ENCODE measurements at places on chromosomes 4 and X. TPM values are rescaled to one million over a fixed set of nuclear protein-coding genes. Genes with fewer than 3 reads are reported as not detected.

Gene DNAAF6
- total RNA-seq: not detected

DNA sequence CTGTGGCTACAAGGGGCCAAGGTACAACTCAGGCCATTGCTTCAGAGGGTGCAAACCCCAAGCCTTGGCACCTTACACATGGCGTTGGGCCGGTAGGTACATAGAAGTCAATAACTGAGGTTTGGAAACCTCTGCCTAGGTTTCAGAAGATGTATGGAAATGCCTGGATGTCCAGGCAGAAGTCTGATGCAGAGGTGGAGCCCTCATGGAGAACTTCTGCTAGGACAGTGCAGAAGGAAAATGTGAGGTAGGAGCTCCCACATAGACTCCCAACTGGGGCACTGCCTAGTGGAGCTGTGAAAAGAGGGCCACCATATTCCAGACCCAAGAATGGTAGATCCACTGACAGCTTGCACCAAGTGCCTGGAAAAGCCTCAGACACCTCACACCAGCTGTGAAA is 92.1 kb upstream of the SFRP2 start:
- peaks cover 4% of the 10 kb centered on the region for H3K36me3 ChIP-seq
- H3K27ac ChIP-seq: no peak overlapping the region
- no peak overlapping the region for H3K4me3 ChIP-seq
- DNase-seq: no peak
- peaks cover 5% of the 10 kb centered on the region for H3K27me3 ChIP-seq

DNA sequence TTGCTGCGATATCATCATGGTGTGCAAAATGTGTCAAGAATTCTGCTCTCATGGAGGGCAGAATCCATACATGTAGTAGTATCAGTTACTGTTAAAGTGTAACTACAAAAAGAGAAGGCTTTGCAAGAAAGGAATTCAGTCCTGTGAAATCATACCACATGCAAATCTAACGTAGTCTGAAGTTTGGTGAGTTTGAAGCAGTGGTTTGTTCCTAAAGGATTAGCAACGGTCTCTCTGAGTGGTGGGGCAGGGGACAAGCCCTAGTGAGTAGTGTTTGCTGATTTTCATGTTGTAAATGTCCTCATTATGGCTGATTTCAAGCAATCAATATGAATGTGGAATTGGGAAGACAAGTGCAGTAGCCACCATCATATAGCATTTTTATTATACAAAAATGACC is 47.1 kb upstream of the CLNK start:
- peaks cover 65% of the 10 kb centered on the region for H3K4me1 ChIP-seq
- no peak for DNase-seq
- peak overlapping the region; percentile 84 for H3K27ac ChIP-seq
- no peak overlapping the region for H3K4me3 ChIP-seq

- H3K4me3 ChIP-seq: no peak overlapping the region
- H3K27me3 ChIP-seq: peaks cover 5% of the 10 kb centered on the region
- H3K4me1 ChIP-seq: peaks cover 3% of the 10 kb centered on the region
- no peaks in the 10 kb centered on the region for H3K36me3 ChIP-seq
- DNase-seq: no peak
- no peak overlapping the region for H3K27ac ChIP-seq
Measured at GRCh38 chr4:180827232-180828009, 1415.8 kb upstream of the TENM3 start.

Gene PITX2
- total RNA-seq: not detected

Gene MAGED4
- 0.97 TPM for total RNA-seq

Gene PRRG1
- not detected for total RNA-seq

GRCh38 chr4:15353207-15353606 is 74.6 kb upstream of the C1QTNF7 start:
- no peaks in the 10 kb centered on the region for H3K36me3 ChIP-seq
- H3K27ac ChIP-seq: no peak overlapping the region
- peaks cover 3% of the 10 kb centered on the region for H3K27me3 ChIP-seq
- H3K4me3 ChIP-seq: no peak overlapping the region
- H3K4me1 ChIP-seq: peaks cover 6% of the 10 kb centered on the region

DNA sequence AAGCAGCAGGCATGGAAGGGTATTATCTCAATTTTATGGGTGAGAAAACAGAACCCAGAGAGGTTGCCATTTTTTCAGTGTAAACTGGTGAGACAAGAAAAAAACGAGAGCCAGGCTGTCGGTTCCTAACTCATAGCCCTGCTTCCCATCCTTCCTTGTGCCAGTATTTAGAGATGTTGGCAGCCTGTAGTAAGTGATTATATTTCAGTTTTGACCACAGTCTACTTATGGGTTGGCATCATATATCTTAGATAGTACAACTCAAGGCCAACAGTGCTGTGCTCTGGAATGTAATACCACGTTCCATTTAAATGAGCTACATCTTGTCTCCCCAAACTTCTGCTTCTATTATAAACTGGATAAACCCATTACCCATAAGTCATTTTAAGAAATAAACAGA is 40.8 kb downstream of the XK start:
- peaks cover 4% of the 10 kb centered on the region for H3K27me3 ChIP-seq
- no peak overlapping the region for H3K4me3 ChIP-seq
- no peaks in the 10 kb centered on the region for H3K36me3 ChIP-seq
- H3K27ac ChIP-seq: no peak overlapping the region
- no peaks in the 10 kb centered on the region for H3K4me1 ChIP-seq
- DNase-seq: no peak

GRCh38 chr4:114161809-114162208 is 182.4 kb upstream of the ARSJ start:
- H3K4me3 ChIP-seq: no peak overlapping the region
- H3K4me1 ChIP-seq: no peaks in the 10 kb centered on the region
- no peak overlapping the region for H3K27ac ChIP-seq

- DNase-seq: no peak
- no peaks in the 10 kb centered on the region for H3K36me3 ChIP-seq
- H3K4me3 ChIP-seq: no peak overlapping the region
- peaks cover 3% of the 10 kb centered on the region for H3K27me3 ChIP-seq
Measured at GRCh38 chr4:36652857-36653256, 371.4 kb downstream of the DTHD1 start.

DNA sequence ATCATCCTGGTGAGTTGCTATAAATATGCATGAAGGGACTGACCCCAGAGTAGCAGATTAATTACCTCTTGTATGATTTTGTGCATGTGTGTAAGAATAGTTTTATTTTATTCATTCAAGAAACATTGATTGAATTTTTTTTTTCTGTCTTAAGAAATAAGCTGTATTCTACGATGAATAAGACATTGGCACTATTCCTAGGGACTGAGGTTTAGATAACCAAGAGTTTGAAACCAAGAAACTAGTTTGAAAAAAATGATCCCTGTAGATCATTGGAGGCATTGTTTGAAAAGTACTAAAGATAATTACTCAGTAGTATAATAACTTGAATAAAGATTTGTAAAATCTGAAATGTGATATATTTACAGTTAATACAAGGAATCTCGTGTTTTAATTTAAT is 1086.9 kb downstream of the PCDH7 start:
- H3K4me3 ChIP-seq: no peak overlapping the region
- DNase-seq: no peak

Measured in activated naive CD8-positive, alpha-beta T cell treated with anti-CD3 and anti-CD28 coated beads for 36 hours (primary cell).